GF-D8 (cell line): ENCODE measurements at places on chromosomes 6 and 20.

DNA sequence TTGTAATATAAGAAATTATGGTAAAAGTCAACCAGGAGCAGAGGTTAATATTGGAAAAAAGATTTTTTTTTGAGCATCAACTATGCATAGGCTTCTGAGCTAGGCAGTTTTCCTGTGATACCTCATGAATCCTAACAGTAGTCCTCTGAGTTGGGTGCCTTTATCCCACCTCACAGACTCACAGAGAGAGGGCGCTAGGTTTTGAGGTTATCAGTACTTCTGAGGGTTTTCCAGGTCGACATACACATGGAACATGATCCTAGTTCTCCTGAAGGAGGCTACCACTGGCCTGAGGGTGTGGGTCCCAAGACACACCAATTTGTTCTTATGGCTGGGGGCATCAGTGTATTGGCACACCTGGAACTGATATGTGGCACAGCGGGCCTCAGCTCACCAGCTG, 358.8 kb upstream of the JAG1 start:
- DNase-seq = no peak

DNA sequence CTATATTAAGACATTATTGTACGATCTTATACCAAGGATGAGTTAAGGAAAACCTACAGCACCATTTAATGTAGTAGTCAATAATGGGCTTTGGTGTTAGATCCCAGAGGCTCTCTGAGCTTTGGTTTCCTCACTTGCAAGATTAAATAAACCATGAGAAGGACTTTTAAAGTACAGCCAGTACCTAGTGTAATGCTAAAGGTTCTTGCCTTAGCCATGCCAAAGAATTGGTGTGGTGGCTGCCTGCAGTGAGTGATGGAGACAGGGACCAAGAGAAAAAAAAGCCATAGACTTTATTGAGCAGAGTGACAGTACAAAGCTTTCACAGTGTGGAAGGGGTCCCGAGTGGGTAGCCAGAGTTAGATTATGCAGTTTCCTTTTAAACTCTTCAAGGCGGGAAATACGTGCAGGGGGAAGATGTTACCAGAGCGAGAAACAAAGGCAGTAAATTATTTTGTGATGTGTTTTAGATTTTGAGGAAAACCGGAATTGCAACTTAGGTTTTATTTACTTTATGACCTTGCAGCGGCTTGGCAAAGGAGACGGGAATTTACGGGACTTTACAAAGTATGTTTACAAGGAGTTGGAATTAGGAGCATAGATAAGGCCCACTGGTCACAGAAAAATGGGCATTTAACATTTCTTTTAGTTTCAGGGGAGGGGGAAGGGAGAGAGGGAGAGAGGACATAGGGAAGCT, 100.4 kb downstream of the MYO6 start:
- no peak for DNase-seq

DNA sequence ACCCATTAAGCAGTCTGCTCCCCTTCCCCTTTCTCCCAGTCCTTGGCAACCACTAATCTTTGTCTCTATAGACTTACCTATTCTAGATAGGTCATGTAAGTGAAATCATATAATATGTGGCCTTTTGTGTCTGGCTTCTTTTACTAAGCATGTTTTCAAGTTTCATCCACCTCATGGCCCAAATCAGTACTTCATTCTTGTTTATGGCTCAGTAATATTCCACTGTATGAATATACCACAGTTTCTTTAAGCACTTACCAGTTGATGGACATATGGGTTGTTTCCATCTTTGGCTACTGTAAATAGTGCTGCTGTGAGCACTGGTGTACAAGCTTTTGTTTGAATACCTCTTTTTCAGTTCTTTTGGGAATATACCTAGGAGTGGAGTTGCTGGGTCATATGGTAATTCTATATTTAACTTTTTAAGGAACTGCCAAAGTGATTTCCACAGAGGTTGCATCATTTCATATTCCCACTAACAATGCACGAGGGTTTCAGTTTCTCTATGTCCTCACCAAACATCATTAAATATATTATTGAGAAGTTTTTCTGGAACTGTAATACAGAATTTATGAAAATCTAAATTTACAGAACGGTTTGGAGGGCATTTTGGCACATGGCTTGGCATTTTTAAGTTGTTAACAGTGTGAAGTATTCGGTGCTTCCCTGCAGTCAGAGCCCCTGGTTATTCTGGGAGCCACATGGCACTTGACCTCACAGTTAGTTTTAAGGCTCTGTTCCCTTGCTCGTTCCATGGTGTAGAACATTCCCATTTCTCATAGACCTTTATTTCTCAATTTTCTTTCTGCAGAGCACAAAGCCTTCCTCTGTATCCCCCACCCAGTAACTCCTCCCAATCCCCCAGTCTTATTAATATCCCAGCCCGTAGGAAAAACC, 27.0 kb upstream of the DTNBP1 start:
- DNase-seq = no peak

DNA sequence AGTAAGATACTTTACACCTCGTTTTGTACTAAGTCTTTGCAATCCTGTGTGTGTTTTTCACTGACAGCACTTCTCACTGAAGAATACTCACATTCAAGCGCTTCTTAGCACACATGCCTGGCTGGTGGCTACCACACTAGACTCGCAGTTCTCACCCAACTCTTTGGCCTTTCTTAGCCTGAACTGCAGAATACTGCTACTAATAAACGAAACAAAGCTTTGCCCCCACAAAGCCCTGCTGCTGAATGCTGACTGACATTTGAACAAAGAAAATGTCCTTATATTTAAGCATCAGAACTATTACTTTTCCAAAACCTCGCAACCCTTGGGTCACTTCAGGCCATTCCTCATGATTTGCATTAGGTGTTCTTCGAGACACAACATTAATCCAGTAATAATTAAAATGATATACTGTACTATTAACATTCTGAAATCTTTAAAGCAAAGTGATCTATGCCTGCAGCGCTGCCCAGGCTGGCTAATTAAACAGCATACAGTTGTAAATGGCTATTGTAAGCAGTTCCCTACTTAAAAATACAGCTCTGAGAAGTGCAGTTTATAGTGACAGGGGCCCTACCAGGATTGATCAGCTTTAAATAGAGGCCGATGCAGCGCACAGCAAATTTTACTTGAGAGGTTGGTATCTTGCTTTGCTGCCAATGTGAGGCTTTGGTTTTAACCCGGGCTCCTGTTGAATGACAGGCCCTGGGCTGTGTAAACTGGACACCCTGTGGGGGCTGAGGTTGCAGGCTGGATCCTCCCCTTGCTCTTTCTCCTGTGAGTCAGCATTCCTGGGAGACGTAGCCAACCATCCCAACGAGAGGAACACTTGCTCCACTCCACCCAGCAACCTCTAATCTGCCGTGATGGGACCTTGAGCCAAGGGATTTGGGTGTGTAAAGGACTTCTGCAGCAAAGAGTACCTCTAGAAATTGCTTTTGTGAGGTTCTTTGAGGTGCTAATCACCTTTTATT, 899.0 kb downstream of the TFAP2A start:
- DNase-seq = no peak

- no peak for DNase-seq
Measured at GRCh38 chr20:24718696-24719095, 230.4 kb upstream of the CST7 start.

DNA sequence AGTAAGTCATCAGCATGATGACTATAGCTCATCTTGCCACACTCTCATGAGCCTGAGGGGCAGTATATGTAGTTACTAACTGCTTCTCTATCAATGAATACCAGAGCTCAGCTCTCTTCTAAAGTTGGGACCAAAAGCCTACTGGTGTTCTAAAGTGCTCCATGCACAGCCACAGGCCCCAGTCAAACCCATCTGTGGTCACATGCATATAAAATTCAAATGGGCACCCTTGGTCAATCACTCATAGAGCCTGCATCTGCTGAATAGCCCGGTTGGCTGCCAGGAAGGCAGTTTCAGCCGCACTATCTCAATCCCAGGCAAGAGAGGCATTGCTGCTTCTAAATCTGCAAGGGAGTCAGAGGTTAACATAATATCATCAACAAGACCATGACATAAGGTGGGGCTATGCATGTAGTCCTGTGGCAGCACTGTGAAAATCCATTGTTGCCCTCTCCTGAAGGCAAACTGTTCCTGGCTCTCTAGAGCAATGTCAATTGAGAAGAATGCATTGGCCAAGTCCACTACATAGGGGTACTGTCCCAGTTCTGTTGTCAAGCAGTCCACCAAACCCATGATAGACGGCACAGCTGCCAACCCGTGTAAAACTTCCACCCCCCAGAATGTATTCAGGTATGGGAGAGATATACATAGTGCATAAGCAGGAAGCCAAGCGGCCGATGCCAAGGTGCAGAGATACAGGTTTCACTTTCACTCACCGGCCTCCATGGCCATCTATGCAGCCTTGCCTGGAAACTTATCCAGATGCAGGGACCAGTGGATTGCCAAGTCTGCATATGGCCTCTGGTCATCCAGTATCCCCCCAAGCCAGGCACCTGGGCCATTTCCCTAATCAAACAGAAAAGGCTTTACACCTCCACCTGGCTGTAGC, 76.2 kb downstream of the ALDH8A1 start:
- DNase-seq = no peak

DNA sequence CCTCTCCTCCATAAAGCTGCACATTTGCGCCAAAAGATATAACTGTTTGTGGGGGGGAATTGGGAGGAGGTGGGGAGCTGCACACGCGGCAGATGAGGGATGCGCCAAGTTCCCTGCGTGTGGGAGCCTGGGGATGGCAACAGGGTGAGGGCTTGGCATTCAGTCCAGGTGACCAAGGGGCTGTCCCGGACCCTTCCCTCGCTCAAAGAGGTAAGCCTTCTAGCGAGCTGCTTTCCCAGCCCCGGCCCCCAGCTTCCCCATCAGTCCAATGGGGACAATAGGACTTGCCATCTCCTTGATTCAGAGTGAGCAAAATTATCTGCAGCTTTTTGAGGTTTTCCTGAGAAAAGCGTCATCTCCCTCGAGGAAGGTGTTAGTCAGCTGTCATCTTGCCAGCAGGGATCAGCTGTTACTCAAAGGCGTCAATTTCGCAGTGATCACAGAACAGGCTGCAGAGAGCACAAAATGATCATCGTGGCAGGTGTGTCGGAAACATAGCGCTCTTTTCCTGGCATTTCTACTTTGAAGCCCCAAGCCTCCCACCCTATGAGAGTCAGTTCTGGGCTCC, 21.3 kb downstream of the ZNF831 start:
- no peak for DNase-seq

- DNase-seq = no peak
Measured at GRCh38 chr6:151063352-151063751, 176.4 kb upstream of the AKAP12 start.

- no peak for DNase-seq
Measured at GRCh38 chr6:113594726-113595125, 262.4 kb upstream of the MARCKS start.
